ENCODE measurements at places on chromosomes 5 and 9.

DNA sequence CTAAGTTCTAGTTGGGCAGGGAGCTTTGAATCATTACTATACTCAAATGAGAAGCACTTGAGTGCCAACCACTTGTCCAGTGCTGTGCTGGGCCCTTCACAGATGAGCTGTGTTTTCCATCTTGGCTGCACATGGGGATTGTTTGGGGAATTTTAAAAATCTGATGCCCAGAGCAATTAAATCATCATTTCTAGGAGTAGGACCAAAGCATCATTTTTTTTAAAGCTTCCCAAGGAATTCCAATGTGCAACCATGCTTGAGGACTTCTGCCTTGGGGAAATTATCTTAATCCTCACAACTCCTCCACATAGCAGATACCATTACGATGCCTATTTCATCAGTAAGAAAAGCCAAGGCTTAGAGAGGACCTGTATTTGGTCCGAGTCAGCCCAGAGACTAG is 131.4 kb downstream of the TMEM174 start:
- DNase-seq, result no peak

DNA sequence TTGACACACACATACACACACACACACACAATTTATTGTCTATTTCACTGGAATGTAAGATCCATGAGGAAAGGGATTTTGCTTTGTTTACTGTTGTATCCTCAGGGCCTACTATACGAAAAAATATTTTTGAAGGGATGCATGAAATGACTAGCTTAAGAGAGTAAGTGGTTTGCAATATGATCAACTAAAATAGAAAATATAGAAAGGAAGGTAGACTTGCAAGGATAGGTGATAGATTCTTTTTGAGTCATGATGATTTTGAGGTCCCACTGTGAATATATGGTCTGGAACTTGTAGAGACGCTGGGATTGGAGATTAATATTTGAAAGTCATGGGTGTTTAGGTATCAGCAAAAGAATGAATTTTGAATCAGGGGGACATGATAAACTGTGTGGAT is 28.9 kb upstream of the OTULIN start:
- no peak for DNase-seq

DNA sequence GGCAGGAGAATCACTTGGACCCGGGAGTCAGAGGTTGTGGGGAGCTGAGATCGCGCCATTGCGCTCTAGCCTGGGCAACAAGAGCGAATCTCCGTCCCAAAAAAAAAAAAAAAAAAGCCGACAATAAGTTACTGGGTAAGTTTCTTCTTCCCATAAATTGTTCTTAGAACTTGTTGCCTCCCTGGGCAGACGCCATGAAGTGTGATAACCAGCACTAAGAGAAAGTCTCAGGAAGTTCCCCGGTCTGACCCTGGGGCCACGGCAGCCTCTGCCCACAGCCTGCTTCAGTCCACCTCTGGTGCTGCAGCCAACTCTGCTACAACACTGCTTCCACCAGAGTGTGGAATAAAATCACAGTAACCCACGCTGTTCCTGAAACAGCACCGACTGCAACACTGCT is 19.1 kb downstream of the LPCAT1 start:
- DNase-seq, result no peak

DNA sequence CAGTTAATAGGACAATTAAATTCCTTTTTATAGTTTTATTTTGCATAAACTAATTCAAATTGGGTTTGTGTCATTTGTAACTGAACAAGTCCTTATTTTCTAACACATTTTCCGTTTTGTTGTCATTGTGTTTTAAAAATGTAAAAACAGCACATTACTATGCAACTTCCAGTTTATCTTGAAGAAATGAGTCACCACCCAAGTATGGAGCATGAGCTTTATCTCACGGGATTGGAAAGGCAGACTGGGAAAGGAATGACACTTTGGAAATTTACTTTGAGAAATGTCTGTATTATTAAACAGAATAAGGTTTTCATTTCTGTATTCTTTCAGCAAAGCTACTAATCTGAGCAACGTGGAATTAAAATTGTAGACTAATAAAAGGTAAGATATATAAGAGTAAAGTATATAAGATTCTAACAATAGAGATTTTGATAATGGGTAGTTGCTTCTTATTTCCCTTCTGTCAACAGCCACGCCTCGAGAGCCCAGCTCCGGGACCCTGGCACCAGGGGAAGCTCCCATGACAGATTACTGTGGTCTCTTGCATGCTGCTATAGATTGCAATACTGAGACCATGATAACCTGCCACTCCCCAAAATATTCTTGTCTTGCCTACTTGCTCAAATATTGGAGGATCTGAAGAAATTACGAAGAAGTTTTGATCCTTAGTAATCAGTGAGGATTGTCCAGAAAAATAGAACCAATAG is 433.1 kb downstream of the CHSY3 start:
- no peak for DNase-seq
